ENCODE measurements at places on chromosomes 12 and 14.

DNA sequence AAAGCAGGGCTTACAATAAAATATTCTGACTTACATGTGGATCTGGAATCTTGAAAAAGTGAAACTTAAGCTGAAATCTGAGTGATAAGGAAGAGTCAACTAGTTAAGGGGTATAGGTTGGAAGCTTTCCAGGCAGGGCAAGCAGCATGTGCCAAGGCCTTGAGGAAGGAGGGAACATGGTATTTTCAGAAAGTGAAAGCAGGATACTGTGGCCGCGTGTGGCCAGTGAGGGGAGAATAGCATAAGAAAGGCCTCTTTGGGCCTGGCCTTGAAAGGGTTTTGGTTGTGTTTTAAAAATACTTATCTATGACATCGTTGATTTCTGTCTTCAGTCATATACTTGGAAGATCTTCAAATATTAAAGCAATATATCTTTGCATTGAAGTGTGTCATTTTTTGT is 213.4 kb downstream of the AKAP6 start:
- no peak for DNase-seq

DNA sequence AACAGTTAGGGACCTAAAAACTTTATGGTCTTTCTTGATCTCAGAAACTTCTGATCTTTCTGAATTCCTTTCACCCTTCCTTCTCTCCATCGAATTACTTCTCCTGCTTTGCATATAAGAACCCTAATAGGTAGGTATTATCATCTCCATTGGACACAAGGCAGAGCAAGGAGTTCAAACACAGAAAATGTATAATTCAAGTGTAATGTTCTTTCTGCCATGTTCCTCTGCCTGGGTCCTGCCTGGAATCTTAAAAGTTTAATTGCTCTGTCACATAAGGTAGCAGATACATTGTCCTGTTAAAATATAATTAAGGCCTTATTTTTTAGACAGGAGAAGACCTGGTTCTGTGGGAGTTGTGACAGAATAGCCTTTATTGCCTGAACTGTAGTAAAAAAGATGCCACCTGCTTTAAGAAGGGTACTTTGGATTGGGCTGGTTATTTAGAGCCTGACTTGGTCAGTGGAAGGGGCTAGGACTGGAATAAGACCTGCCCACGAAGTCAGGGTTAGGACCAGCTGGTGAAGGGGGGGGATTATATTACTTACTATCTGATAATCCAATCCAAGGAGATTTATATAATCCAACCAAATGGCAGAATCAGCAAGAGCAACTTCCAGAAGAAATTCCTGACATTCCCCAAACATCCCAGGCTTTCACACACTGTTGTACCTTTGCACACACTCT is 10.4 kb downstream of the G2E3 start:
- no peak for DNase-seq

DNA sequence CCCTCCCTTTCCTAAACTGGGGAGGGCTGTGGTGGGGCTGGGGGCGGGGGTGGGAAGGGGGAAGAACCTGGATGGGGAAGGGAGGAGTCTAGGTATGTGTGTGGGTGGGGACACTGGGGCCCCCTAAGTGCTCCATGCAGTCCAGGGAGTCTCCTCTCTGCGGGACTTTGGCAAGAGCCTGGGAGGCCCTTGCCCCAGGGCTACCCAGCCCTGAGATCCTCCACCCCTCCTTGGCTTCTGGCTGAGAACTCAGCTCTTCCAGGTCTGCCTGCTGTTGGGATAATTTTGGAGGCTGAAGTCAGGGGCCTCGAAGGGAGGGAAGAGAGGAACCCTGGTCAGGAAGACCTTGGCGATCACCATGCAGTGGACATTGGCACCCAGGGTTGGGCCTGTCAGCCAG is 2.2 kb upstream of the DLK1 start:
- DNase-seq = no peak

GRCh38 chr12:119902084-119902509 is 25.0 kb upstream of the CIT start:
- peak; percentile 36 for DNase-seq

- DNase-seq = no peak
Measured at GRCh38 chr12:32989705-32990104, 93.1 kb upstream of the PKP2 start.

- no peak for DNase-seq
Measured at GRCh38 chr14:69087061-69087461, 65.9 kb downstream of the DCAF5 start.

Data from stimulated activated CD8-positive, alpha-beta memory T cell treated with anti-CD3 and anti-CD28 coated beads, Interleukin-2, amount 100 ng/mL, for 1 hour (primary cell).